ENCODE measurements at places on chromosomes 5 and 9. TPM values are rescaled to one million over a fixed set of nuclear protein-coding genes. Genes with fewer than 3 reads are reported as not detected.

The FAM81B gene
- total RNA-seq = 0.56 TPM

The NFIL3 gene
- total RNA-seq = 24.8 TPM

DNA sequence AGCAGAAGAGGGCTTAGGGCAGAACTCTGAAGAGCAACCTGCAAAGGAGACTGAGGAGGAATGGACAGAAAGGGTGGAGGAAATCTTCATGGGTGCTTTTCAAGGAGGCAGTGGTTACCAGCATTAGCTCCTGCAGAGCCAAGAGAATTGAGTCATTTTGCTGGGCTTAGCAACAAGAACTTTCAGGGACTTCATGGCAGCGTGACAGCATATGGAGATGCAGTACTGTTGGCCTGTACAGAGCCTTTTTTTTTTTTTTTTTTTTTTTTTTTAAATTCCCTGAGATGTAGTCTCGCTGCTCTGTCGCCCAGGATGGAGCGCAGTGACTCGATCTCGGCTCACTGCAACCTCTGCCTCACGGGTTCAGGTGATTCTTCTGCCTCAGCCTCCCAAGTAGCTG, 296.0 kb upstream of the DMRT1 start:
- H3K36me3 ChIP-seq = no peaks in the 10 kb centered on the region
- H3K4me1 ChIP-seq = peaks cover 8% of the 10 kb centered on the region
- no peaks in the 10 kb centered on the region for H3K27me3 ChIP-seq
- DNase-seq = no peak

GRCh38 chr5:158080112-158080511, 221.2 kb upstream of the CLINT1 start:
- no peaks in the 10 kb centered on the region for H3K27me3 ChIP-seq
- H3K4me3 ChIP-seq = no peak overlapping the region
- H3K36me3 ChIP-seq = no peaks in the 10 kb centered on the region
- no peak overlapping the region for H3K27ac ChIP-seq
- H3K4me1 ChIP-seq = no peaks in the 10 kb centered on the region
- DNase-seq = no peak

GRCh38 chr9:121538221-121538620, 38.6 kb upstream of the GGTA1 start:
- no peak overlapping the region for H3K27ac ChIP-seq
- H3K4me1 ChIP-seq = peaks cover 4% of the 10 kb centered on the region
- H3K27me3 ChIP-seq = no peaks in the 10 kb centered on the region
- no peak overlapping the region for H3K4me3 ChIP-seq
- H3K36me3 ChIP-seq = no peaks in the 10 kb centered on the region

GRCh38 chr9:129432297-129433154, 188.4 kb downstream of the C9orf50 start:
- peaks cover 62% of the 10 kb centered on the region for H3K4me1 ChIP-seq
- peak; percentile 100 for DNase-seq

DNA sequence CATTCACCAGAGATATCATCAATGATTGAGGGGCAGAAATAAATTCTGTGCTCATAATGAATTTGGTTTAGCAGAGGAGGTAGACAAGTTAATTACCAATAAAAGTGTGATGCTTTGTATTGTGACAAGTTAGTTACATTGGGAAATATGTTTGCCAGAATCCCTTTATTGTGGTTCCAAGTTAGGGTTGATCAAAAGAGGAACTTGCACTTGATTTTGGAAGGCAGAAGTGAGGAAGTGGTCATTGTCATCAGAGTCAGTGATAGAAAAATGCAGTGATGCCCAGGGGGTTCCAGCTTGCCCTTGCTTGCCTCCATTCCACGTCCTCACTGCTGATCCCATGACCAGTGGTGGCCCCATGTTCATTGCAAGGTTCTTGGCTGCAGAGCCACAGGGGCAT, 69.7 kb downstream of the SVEP1 start:
- DNase-seq = no peak
- H3K4me1 ChIP-seq = no peaks in the 10 kb centered on the region
- no peak overlapping the region for H3K27ac ChIP-seq

DNA sequence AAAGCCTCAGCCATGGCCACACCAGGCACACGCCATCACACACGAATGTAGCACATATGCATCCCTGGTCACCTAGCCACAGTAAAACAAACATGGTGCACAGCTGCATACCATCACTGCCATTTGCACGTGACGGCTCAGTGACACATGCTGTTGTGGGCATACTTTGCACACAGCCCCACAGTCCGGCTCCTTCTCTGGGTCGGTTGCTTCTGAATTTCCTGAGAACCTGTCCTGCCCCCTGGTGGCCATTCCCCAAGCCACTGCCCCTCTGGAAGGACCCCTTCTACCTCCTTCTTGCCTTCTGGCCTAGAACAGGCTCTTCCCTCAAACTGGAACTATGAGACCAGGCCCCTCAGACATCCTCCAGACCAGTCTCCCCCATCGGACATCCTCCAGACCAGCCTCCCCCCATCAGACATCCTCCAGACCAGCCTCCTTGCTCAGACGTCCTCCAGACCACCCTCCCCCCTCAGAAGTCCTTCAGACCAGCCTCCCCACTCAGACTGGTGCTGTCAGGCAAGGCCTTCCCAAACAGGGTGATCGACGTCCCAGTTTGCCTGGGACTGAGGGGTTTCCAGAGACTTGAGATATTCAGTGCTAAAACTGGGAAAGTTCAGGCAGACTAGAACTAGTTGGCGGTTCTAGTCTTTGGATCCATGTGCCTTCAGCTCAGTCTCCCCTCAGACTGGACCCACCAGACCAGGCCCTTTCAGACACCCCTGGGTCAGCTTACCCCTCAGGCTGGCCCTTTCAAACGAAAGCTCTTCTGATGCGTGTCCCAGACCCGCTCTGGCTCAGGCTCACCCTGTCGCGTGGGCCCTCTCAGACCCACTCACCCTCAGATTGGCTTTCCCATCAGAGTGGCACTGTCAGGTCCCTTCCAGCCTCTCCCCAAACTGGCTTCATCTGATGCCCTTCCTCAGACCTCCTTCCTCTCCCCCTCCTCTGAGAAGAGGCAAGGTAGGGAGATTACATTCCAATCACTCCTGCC, 24.3 kb upstream of the ENHO start:
- no peaks in the 10 kb centered on the region for H3K27me3 ChIP-seq
- no peaks in the 10 kb centered on the region for H3K4me1 ChIP-seq
- H3K4me3 ChIP-seq = no peak overlapping the region
- DNase-seq = peak; percentile 39
- H3K36me3 ChIP-seq = no peaks in the 10 kb centered on the region
- no peak overlapping the region for H3K27ac ChIP-seq

DNA sequence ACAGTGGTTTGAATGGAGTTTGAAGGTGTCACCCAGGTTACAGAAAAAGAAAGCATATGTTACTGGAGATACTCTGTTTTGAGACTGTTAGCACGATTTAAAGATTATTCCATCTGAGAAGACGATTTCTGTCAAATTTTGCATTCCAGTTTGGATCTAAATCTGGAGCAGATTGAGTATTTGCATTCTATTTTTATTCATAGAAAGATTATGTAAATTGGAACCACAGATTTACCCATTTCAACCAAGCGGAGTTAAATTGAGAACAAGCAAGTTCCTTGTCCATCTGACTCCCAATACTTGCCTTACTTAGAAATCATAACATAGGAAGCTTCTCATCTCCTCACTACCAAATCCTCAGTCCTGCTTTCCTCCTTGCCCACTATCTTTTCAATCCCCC, 255.7 kb downstream of the CHSY3 start:
- DNase-seq = no peak
- H3K36me3 ChIP-seq = no peaks in the 10 kb centered on the region
- no peaks in the 10 kb centered on the region for H3K27me3 ChIP-seq
- H3K27ac ChIP-seq = no peak overlapping the region
- H3K4me3 ChIP-seq = no peak overlapping the region
- no peaks in the 10 kb centered on the region for H3K4me1 ChIP-seq

DNA sequence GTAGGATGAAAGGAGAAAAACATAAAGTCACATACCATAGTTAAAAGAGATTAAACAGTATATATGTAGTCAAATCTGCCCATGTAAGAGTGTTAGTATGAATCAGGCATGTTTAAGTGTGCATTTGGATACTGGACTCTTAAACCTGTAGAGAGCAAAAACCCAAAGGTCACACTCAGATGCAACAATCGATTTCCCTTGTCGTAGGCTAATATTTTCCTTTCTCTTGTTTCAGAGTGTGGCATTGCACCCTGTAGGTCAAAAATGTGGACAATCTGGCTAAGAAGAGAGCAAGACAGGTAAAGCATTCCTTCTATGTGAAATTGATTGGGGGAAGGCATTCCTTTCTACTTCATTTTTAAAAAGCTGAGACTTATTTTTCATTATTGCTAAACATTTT, 8.9 kb downstream of the JAKMIP2 start:
- H3K36me3 ChIP-seq = no peaks in the 10 kb centered on the region
- no peak for DNase-seq
- H3K27ac ChIP-seq = no peak overlapping the region
- no peaks in the 10 kb centered on the region for H3K4me1 ChIP-seq
- no peak overlapping the region for H3K4me3 ChIP-seq

DNA sequence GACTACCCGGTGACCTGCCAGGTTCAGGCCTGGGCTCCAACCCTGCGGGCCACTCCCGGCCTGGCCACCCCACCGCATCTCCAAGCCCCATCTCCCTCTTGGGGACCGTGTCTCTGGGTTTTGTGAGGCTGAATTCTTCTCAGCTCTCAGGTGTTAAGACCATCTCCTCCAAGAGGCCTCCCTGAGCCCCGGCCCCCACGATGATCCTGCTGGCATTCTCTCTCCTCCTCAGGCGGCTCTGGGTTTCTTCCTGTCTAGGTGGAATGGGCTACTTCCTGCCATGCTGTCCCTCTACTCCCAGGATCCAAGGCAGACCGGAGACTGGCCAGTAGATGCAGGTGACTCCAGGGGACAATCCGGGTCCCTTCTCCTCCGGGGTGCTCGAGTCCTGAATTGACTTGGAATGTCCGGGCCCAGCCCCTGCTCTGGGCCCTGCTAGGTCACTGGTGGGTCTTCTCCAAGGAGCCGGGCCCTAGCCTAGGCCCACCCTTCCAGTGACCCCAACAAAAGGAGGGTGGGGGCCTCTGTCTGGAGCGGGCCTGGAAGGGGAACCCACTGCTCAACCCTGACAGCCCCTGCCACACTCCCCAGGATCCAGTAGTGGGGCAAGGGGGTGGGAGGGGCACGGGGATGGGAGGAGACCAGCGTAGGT, 219.8 kb downstream of the C9orf50 start:
- no peaks in the 10 kb centered on the region for H3K27me3 ChIP-seq
- no peak overlapping the region for H3K4me3 ChIP-seq
- DNase-seq = no peak
- H3K36me3 ChIP-seq = no peaks in the 10 kb centered on the region
- H3K27ac ChIP-seq = peak overlapping the region; percentile 40

DNA sequence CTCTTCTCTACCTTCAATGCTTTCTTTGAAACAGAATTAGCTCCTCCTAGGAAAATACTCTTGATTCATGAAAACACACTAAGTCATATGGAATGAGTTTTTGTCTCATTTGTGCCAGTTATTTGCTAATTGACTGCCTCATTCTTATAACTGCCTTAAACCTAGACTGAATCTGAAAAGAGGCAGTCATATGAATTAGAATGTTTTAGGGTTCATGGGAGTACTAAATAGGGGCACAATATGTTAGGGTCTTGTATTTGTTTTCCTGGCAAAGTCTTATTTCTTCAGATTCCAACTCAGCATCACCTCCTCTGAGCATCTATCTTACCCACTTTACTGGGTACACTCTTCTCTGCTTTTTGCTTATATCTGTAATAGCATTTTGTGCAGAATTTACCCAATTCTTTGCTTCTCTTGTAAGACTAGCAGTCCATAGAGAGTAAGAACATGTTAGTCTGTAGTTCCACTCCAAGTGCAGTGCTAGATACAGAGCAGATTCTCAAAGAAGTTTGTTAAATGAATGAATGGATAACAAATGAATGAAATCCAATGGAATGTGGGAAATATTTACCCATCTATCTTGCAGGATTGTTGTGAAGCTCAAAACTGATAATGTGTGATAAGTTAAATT, 43.9 kb upstream of the ALDH1A1 start:
- H3K4me3 ChIP-seq = no peak overlapping the region
- H3K4me1 ChIP-seq = no peaks in the 10 kb centered on the region
- H3K36me3 ChIP-seq = no peaks in the 10 kb centered on the region
- H3K27me3 ChIP-seq = no peaks in the 10 kb centered on the region
- no peak for DNase-seq

DNA sequence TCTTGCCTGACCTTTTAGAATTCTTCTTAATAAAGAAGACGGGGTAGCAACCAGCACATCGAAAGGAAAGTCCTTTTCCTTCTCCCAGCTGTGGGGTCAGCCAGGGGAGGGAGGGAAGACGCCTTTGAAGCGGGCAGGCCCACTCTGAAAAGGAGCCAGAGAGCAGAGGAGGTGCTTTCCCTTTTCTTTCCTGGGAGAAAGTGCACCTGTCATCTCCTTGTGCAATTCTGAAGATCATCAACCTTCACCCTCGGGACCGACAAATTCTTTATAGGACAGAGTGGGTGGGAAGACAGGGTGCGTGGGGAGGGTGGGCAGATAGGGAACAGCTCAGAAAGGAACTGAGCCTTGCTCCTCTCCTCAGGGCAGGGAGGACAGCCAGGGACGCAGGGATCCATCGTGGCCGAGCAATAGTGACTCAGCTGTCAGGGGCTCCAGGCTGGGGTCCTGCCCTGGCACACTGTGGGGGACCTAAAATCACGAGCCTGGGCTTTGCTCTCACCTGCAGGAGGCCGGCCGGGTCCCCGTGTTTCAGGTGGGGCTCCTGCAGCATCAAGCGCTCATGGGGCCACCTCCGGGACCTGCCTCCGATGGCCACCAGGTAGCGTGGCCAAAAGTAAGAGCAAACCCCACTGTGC, 141.0 kb downstream of the OLFM1 start:
- no peak overlapping the region for H3K4me3 ChIP-seq
- no peak for DNase-seq
- no peaks in the 10 kb centered on the region for H3K36me3 ChIP-seq
- H3K4me1 ChIP-seq = no peaks in the 10 kb centered on the region
